IMR-90 (cell line): ENCODE measurements at places on chromosomes 16 and 17. TPM values are rescaled to one million over a fixed set of nuclear protein-coding genes. Genes with fewer than 3 reads are reported as not detected.

DNA sequence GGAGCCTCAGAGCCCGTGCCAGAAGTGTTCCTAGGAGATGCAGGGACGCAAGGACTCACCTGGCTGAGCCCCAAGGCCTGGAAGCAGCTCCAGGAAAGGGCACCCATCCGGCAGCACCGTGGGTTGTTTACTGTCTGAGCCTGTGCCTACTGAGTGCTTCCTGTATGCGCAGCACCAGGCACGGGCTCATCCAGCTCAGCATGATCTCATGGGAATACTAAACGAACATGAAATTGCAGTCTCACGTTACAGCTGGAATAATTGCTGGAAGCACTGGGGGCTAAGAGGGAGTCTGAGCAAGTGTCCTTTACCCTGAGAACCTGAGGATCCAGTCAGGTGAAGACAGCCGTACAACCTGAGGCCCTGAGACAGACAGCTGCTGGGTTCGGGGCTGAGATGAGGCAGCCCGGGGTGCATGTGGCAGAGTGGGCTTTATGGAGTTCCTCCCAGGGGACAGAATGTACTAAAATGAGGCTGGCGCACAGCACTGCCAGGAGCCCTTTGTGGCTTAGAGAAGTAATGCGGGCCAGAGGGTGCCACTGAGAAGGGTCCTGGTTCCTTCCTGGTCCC is 5.4 kb downstream of the CTRL start:
- peak; percentile 30 for DNase-seq
- H3K36me3 ChIP-seq, result peaks cover 29% of the 10 kb centered on the region
- no peak overlapping the region for H3K4me3 ChIP-seq
- H3K4me1 ChIP-seq, result no peaks in the 10 kb centered on the region
- no peaks in the 10 kb centered on the region for H3K27me3 ChIP-seq

GRCh38 chr17:82103553-82104451 is 5.8 kb upstream of the FASN start:
- DNase-seq, result no peak
- H3K27ac ChIP-seq, result no peak overlapping the region
- no peaks in the 10 kb centered on the region; the same call in 1 of the 2 replicates for H3K36me3 ChIP-seq
- H3K27me3 ChIP-seq, result no peaks in the 10 kb centered on the region
- H3K4me3 ChIP-seq, result no peak overlapping the region

- no peaks in the 10 kb centered on the region for H3K36me3 ChIP-seq
- peak; percentile 73 for DNase-seq
- peaks cover 3% of the 10 kb centered on the region; the same call in 1 of the 2 replicates for H3K4me1 ChIP-seq
- no peak overlapping the region for H3K4me3 ChIP-seq
Measured at GRCh38 chr17:79749156-79749815, 18.5 kb downstream of the ENPP7 start.

GRCh38 chr17:80166446-80166845 is 3.4 kb upstream of the CARD14 start:
- peaks cover 27% of the 10 kb centered on the region for H3K27me3 ChIP-seq
- DNase-seq, result no peak
- no peak overlapping the region for H3K27ac ChIP-seq

CSH1 gene
- total RNA-seq, result not detected in 2 replicates

DNA sequence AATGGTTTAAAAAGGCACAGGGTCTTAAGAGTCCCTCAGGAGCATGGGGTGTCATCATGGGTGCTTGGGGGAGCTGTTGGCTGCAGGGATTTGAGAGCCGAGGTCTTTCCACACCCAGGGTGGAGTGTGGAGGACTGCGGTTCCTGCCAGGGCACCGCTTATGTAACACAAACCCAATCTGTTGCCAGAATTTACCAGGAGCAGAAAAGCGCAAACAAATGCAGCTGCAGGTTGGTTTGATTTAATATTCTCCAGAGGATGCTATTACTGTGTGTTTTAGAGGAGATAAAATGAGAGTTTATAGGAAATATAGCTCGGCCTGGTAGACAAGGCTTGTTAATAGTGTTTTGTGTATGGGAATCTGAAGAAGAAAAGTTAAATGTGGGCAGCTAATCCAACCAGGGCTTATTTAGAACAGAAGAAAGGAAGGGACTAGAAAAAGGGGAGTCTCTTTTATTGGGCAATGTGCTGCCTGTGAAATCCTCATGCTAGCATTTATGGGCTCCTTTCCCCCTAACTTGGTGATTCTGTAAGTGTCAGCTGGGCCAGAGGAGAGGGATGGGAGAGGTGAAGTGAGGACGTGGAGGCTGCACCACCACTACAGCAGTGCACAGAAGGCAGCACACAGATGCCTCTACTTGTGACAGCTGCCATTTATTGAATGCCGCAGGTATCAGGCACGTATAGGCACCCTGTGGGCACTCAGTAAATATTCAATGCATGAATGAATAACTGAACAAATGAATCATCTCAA is 174.7 kb downstream of the KATNIP start:
- DNase-seq, result no peak
- H3K36me3 ChIP-seq, result peaks cover 15% of the 10 kb centered on the region
- H3K27me3 ChIP-seq, result no peaks in the 10 kb centered on the region
- H3K4me1 ChIP-seq, result peaks cover 5% of the 10 kb centered on the region

DNA sequence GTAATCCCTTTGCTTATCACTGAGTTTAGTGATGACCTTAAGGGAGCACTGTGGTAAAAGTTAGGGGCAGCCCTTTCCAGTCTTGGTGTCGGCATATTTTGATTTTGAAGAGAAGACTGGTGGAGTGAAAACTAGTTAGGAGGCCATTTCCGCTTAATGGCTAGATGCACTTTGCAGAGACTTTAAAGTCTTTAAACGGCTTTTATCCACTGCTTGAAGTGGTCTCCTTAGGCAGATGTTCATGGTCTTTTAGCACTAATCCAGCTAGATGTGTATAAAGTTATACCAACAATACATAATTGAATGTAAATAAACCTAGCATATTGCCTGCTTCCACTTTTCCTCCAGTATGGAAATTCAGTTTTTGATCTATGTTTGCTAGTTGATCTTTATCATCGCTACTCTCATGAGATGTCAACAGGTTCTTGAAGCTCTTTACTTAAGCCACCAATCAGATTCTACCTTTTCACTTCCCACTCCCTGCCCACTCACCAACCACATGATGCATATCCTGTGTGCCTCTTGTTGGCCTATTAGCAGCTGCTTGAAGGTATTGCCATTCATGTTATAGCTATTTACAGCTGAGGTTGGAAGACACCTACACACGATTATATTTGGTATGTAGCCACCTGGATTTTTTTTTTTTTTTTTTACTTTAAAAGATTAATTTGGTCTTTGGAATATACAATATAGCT is 132.0 kb downstream of the NLK start:
- peaks cover 18% of the 10 kb centered on the region for H3K4me1 ChIP-seq
- H3K4me3 ChIP-seq, result no peak overlapping the region
- no peak for DNase-seq
- H3K27ac ChIP-seq, result peak overlapping the region; percentile 55

DNA sequence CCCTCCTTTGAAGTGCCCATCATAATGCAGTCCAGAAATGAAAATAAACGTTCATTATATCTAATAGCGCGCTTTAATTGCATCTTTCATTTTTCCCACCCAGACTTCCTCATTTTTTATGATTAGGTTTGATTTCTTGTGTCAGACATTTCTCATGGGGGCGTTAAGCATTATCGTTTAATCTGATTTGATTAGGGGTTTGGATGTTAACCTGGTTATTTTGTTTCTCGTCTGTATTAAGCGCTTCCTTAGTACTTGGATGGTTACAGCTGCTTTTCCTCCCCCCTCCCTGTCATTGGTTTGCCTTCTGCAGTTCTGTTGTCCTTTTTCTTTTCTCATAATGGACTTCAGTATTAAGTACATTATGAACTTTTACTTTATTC is 540 bp downstream of the MFSD11 start:
- peak overlapping the region; percentile 63 for H3K4me3 ChIP-seq
- no peaks in the 10 kb centered on the region; the same call in 1 of the 2 replicates for H3K4me1 ChIP-seq
- no peaks in the 10 kb centered on the region for H3K27me3 ChIP-seq
- peaks cover 18% of the 10 kb centered on the region for H3K36me3 ChIP-seq
- H3K27ac ChIP-seq, result peak overlapping the region; percentile 73

P2RX1 gene
- total RNA-seq, result not detected in 2 replicates

SALL1 gene
- total RNA-seq, result 0.83 and 0.90 TPM in 2 replicates
